ENCODE measurements at places on chromosomes 1 and 21. TPM values are rescaled to one million over a fixed set of nuclear protein-coding genes. Genes with fewer than 3 reads are reported as not detected.

Gene UBXN10
- 0.13 TPM for total RNA-seq

Gene SLAMF9
- total RNA-seq: 0.80 TPM

Gene ERO1B
- total RNA-seq: 10.6 TPM

Gene DENND2D
- 14.6 TPM for total RNA-seq

Gene HDAC1
- 54.7 TPM for total RNA-seq

Gene OR14K1
- not detected for total RNA-seq

Gene FBXO2
- total RNA-seq: 24.7 TPM

Gene HRNR
- total RNA-seq: not detected

Data from sciatic nerve (tissue), 2 donors.